ENCODE measurements at places on chromosomes 1 and 21. TPM values are rescaled to one million over a fixed set of nuclear protein-coding genes. Genes with fewer than 3 reads are reported as not detected.

The TARBP1 gene
- total RNA-seq = 20.9 TPM

The RBP7 gene
- not detected for total RNA-seq

The UBASH3A gene
- total RNA-seq = not detected

The FH gene
- 125 TPM for total RNA-seq

The PTPRC gene
- not detected for total RNA-seq

The CDA gene
- total RNA-seq = 0.98 TPM

The TMEM234 gene
- total RNA-seq = 18.6 TPM

The LRRC7 gene
- 0.65 TPM for total RNA-seq

The AHDC1 gene
- 18.9 TPM for total RNA-seq

The IGSF9 gene
- not detected for total RNA-seq

The ZNF683 gene
- total RNA-seq = not detected

The FGGY gene
- 9.6 TPM for total RNA-seq

The DEGS1 gene
- 111 TPM for total RNA-seq

The LMOD1 gene
- under 0.01 TPM for total RNA-seq

The IQCC gene
- total RNA-seq = 1.3 TPM

Measured in vein endothelial cell (primary cell).